Stimulated activated CD8-positive, alpha-beta memory T cell treated with anti-CD3 and anti-CD28 coated beads, Interleukin-7, amount 100 ng/mL, for 48 hours (primary cell): ENCODE measurements at places on chromosomes 5 and 9.

DNA sequence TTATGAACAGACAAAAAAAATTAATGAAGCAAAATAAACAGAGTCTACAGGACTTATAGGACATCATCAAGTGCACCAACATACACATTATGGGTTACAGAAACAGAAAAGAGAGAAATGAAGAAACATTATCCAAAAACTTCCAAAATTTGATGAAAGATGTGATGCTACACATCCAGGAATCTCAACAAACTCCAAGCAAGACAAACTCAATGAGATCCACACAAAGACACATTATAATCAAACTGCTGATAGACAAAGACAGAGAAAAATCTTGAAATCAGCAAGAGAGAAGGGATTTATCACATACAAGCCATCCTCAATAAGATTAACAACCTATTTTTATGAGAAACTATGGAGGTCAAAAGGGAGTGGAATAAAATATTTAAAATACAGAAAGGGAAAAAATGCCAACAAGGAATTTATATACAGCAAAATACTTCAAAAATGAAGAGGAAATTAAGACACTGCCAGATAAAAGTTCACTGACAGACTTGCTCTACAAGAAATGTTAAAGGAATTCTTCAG is 101.0 kb downstream of the NR2F1-AS1 start:
- DNase-seq, result no peak

DNA sequence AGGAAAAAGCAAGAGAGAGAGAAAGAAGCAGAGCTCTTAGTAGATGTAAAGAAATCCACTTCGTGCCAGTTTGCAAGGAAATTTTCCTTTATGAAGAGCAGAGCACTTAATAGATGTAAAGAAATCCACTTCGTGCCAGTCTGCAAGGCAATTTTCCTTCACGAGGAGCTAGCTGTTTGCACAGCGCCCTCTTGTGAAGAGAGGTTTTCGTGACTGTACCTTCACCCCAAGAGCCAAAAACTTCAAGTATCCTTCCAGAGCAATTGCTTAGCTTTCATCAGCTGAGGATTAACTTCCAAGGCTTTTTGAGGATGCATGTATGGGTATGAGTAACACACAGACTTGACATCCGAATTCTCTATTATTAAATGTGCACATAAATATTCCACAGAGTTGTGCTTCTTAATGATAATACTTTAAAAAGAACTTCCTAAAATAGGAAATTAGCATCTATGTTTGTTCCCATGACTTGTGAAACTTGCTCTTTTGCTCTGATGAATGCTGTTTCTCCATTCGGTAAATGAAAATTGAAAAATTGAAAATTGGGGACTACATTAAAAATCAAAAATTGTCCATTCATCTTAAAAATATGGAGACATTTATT is 525.6 kb downstream of the PDE4D start:
- DNase-seq, result no peak

GRCh38 chr9:101242651-101243050 is 142.2 kb downstream of the BAAT start:
- DNase-seq, result no peak

DNA sequence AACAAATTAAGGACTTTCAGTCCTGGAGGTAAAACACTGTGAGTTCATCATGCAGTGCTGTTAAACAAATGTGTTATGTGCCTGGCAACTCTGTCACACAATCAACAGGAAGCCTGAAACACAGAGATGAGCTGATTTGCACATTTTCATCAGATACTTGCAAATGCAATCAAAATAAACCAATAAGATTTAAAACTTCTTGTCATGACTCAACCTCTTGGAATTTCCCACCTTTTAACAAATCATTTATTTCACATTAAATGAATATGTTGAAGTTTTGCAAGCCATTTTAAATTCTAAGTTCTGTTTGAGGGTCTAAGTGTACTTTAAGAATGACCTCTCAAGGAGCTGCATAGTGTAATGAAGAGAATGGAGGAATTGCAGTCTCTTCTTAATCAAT is 64.4 kb downstream of the ANXA1 start:
- DNase-seq, result no peak

- DNase-seq, result no peak
These were observed 42.8 kb downstream of the NFIB start for GRCh38 chr9:14271093-14271673.

GRCh38 chr5:66540078-66540477 is 56.1 kb upstream of the MAST4 start:
- peak; percentile 4 for DNase-seq

- DNase-seq, result peak; percentile 83
These were observed at the start of gene CDKN2AIPNL for GRCh38 chr5:134411546-134412266. CDKN2AIPNL (minus strand) TSS chr5:134411881; CDS start chr5:134411854, 27 bp downstream.

DNA sequence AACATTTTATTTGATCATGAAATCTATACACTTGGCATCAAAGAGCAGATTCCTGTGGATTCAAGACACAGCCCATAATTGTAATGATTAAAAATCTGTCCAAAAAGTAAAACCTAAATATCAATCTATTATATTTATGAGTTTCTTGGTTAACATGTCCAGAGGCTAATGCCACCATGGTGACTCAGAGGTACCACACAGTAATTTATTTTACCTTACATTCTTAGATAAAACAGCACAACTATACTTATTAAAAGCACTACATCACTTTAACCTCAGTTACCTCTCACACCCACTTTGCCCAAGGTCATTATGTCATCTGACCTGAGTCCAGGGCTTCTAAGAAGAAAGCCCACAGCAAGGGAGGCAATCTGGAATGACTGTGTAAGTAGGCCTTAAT is 519.2 kb downstream of the RASEF start:
- DNase-seq, result no peak

DNA sequence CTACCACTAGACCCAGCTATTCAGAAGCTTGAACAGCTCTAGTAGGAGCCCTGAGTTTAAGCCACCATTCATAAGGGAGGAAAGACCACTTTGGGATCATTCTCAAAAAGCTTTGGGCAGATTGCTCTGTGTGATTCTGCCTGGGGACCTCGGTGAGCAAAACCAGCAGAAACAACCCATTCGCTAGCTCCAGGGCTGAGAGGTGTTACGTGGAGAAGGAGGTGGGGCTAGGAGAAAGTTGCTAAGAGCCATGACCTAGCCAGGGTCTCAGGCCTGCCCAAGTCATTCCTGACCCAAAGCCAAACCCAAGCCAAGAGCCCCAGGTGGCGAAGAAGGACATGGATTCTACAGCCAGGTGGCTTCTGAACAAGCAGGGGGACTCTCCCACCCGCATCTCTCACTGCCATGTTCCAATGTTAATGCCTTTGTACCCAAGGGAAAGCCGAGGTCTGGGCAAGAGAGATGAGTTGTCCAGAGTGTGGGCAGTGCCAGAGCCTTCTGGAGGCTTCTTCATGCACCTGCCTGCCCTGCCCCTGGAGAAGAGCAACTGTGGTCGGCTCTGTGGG is 4.0 kb upstream of the BARHL1 start:
- DNase-seq, result no peak

GRCh38 chr9:21906881-21907280 is 87.3 kb downstream of the CDKN2A start:
- no peak for DNase-seq

DNA sequence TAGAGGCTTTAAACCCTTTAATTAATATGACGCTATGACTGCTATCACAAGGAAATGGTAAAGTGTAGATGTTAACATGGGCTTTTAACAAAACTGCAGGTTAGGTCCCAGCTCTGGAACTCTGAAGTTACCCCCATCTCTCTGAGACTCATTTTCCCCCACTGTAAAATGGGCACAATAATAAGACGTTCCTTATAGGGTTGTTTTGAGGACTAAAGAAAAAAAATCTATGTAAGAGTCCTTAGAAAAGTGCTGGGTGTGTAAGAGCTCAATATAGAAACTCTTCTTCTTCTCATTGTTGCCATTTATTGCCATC is 45.8 kb upstream of the STK32A start:
- DNase-seq, result no peak

DNA sequence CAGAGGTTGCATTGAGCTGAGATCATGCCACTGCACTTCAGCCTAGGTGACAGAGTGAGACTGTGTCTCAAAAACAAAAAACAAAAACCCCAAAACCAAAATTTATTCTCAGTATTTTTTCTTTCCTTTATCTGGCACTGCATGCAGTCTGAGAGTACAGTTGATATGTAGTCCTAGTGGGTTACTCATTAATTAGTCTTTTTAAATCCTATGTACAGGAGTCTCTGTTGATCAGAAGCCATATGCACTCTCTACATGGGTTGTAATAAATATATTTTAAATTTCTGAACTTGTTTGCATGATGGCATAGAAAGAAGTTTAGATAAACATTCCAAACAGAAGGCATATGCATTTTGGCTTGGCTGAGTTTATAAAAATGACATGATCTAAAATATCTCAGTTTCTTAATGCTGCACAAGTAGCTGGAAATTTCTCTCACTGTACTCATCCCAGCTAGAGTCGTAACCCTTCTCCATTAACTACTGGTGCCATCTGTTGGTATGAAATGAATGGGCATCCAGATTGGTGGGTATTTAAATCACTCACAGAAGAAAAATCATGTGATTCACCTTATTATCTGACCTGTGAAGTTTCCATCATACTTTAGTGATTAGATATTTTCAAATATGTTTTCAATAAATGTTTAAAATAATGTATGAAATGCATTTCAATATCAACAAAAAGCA is 284.8 kb downstream of the CTNND2 start:
- no peak for DNase-seq

DNA sequence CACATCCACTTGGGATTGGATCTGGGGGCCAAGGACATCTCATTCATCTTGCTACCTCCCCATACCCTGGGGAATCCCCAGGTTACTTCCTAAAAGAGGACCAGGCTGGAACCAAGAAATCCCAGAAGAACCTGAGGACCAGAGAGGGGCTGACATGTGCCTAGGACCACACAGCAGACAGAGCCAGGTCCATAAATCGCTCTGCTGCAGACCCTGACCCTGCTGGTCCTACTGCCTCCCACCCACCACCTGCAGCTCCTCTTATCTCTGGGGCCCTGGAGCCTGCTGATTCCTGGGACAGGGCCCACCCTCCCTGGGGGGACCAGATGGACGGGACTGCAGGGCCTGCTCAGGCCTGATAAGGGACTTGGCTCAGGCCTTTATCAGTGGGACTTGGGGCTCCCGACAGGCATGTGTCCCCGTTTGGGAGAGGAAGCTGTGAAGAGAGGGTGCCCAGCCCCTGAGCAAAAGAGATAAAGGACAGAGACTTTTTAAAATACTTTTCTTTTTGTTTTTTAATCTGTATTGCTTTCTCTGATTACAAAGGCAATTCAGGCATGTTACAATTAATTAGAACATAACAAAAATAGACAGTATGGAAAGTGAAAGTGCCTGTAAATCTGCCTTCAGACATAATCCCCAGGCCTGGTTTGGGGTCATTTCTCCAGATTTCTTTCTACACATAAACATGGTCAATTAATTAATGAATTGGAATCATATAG is 101.3 kb upstream of the LARP1 start:
- no peak for DNase-seq
